NCI-H2029 treated with DMSO at 0.1 percent for 48 hours (cell line): ENCODE measurements at places on chromosomes 12 and 14.

- DNase-seq = no peak
These were observed 49.2 kb downstream of the DUSP16 start for GRCh38 chr12:12513416-12514006.

DNA sequence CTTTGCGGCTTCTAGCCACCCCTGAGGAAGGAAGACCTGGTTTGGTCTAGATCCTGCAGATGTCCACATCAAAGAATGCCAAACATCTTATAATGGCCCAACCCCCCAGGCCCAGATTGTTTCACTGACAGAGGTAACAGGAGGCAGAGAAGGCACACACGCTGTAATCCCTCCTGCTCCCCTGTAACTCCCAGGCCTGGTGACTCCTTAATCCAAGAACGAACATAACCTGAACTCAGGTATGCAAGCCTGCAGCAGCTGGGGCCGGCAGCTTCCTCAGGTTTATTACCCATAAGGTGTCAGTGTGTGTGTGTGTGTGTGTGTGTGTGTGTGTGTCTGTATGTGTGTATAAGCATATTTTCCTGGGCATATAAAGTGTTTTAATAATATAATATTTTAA is 52.7 kb downstream of the ERH start:
- no peak for DNase-seq

- no peak for DNase-seq
These were observed 1376.9 kb upstream of the TMEM132C start for GRCh38 chr12:126890097-126890496.

- DNase-seq = no peak
These were observed 2.5 kb upstream of the CACNA2D4 start for GRCh38 chr12:1920971-1921370.

GRCh38 chr12:128844031-128844635 is 9.1 kb upstream of the GLT1D1 start:
- DNase-seq = no peak

DNA sequence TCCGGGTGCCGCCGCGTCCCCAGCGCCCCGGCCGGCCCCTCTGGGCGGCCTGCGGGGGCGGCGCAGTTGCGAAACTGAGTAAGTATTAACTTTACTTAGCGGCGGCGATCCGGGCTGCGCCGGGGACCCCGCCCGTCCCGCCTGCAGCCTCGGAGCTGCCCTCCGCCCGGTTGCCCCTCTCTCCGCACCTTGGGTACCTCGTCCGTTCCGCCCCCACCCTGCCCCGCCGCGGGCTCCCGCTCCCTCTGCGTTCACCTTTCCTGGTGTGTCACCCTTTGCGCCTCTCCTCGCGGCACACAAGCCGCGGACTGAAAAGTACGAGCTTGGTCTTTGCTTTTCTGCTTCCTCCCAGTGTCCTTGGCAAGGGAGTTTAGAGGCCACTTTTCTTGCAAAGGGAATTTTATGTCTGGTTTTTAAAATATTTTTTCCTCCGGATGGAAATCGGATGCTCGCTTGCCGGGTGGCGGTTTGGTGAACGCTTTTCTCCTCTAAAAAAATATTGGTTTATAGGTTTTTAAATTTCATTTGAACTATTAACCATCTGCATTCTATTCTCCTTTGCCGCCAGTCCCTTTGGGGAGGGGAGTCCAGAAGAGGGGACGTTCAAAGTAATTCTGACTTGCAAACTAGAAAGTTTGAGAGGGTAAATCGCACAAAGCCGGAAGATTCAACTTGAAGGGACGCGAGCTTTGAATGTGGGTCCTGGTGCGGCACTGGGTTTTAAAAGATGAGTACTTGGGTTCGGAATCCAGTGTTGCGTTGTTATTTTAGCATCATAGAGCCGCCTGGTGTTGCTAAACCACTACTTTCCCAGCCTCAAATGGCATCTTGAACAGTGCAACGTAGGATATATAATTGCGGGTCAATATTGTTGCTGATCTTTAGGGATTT is 834 bp downstream of the RASSF8 start:
- no peak for DNase-seq

DNA sequence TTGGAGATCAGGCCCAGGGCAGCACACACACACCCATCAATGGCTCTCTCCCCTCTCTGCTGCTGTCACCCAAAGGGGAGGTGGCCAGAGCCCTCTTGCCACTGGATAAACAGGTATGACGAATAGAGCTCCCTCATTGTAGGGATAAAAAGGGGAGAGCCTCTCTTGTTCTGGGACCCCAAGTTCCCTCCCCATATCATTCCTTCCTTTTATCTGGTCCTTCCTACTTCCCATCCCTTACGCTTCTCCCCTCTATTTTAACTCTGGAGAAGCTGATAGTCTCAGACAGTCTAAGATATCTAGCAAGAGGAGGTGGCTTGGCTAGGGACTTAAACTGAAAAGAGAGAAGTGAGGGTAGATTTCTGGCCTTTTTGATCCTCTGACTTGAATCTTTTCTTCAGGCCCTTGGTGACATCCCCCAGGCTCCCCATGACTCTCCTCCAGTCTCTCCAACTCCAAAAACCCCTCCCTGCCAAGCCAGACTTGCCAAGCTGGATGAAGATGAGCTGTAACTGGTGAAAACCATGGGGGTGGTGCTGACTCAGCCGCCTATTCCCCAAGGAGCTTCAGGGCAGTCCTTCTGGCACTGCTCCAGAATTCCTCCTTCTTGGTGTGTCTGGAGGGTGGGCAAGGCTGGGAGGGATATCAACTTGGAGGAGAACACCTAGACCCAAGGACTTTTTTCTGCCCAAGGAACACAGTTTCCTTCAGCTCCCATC is 5.3 kb downstream of the ARHGEF25 start:
- no peak for DNase-seq

- DNase-seq = no peak
These were observed 120.3 kb downstream of the VRK1 start for GRCh38 chr14:96917442-96917963.

DNA sequence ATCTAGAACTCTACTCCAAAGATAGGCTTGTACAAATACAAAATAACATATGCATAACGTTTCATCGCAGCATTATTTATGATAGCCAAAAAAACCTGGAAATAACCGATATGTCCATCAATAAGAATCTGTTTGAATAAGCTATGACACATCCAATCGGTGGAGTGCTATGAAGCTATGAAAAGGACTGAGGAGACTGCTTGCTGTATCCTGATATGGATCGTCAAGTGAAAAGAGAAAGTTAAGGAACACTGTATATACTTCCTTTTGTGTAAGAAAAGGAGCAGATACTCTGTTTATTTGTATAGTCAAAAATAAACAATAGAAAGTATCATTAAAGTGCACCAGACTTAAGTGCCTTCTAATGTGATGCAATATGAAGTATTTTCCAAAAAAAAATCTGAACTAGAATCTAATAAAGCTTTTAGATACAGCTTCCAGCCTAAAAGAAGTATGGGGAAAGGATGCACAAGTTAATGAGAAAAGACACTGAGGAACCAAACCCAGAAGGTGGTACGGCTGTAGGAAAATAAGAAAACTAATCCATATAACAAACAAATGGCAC is 645 bp upstream of the KLHDC1 start:
- no peak for DNase-seq

GRCh38 chr12:121582583-121583333 is 1.9 kb upstream of the KDM2B start:
- DNase-seq = no peak

GRCh38 chr14:53493320-53493719 is 340.2 kb upstream of the DDHD1 start:
- DNase-seq = no peak

DNA sequence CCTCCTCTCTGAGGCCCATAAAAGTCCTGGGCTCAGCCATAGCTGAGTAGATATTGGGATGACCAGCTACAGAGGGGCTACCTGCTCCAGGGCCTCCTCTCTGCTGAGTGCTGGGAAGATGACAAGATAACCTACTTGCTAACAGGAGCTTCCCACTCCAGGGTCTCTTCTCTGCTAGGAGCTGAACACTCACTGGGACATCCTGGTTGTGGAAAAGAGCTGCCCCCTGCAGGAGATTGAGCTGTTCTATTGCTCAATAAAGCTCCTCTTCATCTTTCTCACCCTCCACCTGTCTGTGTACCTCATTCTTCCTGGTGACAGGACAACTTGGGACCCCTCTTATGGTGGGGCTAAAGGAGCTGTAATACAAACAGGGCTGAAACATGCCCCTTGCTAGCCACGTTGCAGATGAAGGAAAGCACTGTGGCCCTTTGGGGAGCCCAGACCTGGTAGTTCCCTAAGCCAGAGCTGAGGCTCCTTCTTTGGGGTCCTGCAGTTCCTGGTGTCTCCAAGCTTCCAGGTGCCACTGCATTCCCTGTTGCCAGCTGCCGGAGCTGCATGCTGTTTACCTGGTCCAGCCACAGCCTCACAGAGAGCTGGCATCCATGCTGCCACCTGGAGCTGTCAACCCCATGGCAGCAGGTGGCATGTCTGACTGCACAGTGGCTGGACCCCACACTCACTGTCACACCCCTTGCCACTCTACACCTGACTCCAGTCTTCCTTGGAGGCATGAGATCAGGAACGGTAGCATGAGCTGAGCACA is 598.5 kb upstream of the LMO3 start:
- DNase-seq = no peak

- peak; percentile 52 for DNase-seq
These were observed 26.8 kb upstream of the PEX5 start for GRCh38 chr12:7162691-7163114.

DNA sequence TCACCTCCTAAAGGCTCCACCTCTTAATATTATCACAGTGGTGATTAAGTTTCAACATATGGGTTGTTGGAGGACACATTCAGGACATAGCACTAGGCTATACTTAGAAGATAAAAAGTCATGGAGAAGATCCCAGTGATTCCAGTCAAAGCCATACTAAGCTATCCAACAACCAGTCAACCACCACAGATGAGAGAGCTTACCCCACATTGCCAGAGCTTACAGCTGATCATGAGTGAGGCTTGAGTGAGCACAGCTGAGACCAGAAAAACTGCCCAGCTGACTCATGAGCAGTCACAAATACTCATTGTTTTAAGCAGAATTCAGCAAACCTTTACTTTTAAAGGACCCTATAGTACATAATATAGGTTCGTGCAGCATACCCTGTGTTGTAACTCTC is 85.1 kb downstream of the DRAM1 start:
- DNase-seq = no peak
